ENCODE measurements at places on chromosomes 16 and 17.
A peak's percentile ranks its signal among the peaks of the same experiment; 100 is the strongest.

GRCh38 chr17:34442387-34443111, 79.5 kb upstream of the CCL1 start:
- no peak for DNase-seq

GRCh38 chr17:36092230-36092629, 2.3 kb upstream of the CCL3 start:
- DNase-seq: no peak

GRCh38 chr16:17802571-17802970, 331.8 kb upstream of the XYLT1 start:
- DNase-seq: no peak

GRCh38 chr16:67421030-67421429, 4.8 kb upstream of the ZDHHC1 start:
- no peak for DNase-seq

DNA sequence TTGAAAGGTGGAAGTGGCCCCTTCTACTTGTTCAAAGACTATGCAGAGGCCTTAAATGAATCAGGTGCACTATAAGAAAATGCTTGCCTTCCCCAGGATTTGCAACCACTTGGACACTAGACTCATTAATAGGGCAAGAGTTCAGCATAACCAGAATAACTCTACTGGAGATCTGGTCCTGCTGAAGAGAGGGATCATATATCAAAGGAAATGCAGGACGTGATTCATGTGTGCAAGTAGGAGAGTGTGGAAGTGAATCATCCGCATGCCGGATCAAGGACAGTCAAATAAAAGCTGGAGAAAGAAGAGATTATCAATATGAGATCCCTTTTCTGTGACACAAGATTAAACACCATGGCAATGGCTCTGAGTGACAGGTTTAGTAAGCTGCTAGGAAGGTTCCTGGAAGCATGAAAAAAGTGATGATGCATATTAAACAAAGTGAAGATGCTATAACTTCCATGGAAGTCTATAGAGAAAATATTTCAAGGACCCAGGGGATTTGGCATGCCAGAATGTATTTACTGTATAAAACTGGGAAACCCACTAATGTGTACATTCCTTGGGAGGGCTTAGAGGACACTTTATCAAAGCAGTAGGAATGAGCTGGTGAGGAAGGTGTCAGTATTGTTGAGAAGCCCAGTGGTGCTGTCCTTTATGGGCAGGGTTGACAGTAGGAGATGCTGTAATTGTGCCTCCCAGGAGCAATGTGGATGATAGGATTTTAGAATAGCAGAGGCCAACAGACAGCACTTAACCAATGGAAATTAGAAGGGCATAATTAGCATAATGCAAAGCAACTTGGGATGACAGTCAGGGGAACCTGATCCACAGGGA, 133.1 kb downstream of the ABCA8 start:
- DNase-seq: peak; percentile 90

- DNase-seq: no peak
Measured at GRCh38 chr16:22260490-22260889, 36.7 kb upstream of the POLR3E start.

GRCh38 chr16:1428511-1428910, 2.4 kb upstream of the PERCC1 start:
- DNase-seq: peak; percentile 29

GRCh38 chr17:17152385-17152784, 53.7 kb downstream of the PLD6 start:
- peak; percentile 24 for DNase-seq

- no peak for DNase-seq
Measured at GRCh38 chr17:4657678-4658077, 16.2 kb upstream of the ALOX15 start.

DNA sequence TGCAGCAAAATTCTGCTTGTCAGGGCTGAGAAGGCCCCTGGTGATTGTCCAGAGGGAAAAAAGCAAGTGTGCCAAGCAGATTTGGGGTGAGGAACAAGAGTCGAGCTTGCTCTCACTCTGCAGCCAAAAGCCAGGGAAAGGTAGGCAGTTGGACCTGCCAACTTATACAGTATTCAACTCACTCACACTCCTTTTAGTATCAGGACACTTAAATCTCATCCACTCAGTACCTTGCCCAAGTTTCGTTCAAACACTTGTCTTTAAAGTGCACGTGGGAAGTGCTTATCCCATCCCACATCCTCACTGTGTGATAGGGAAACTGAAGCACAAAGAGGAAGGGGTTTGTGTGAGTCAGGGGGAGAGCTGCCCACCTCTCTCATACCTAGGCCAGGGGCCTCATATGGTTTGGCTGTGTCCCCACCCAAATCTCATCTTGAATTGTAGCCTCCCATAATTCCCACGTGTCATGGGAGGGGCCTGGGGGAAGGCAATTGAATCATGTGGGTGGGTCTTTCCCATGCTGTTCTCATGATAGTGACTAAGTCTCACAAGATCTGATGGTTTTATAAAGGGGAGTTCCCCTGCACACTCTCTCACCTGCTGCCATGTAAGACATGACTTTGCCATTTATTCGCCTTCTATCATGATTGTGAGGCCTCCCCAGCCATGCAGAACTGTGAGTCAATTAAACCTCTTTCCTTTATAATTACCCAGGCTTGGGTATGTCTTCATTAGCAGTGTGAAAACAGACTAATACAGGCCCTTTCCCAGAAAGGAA, 25.6 kb upstream of the CES5A start:
- no peak for DNase-seq

GRCh38 chr16:2087748-2088631, 40.2 kb downstream of the TSC2 start:
- DNase-seq: no peak

DNA sequence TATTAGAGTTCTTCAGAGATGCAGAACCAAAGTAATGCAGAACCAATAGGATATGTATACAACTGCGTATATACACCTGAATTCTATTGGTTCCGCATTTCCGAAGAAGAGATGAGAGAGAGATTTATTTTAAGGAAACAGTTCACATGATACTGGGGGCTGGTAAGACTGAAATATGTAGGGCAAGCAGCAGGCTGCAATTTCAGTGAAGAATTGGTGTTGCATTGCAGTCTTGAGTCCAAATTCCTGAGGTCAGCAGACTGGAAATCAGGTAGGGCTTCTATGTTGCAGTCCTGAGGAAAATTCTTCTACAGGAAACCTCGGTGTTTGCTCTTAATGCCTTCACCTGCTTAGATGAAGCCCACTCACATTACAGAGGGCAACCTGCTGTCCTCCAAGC, 128.2 kb upstream of the MED13 start:
- no peak for DNase-seq

DNA sequence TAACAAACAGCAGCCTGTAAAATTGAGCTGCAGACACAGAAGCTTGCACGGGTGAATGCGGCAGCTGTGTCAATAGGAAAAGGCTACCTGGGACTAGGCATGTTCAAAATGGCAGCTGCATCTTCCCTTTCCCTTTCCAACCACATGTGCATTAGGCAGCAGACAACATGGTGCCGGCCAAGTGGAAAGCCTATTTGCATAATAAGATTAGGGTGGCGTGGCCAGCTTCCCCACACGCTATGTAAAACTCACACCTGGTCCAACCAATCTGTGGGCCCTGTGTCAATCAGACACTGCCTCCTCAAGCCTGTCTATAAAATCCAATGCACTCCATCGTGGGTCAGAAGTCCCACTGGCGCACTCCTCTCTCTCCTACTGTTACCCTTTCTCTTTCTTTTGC, 61.0 kb upstream of the RBBP6 start:
- no peak for DNase-seq

GRCh38 chr16:57993438-57993837, 7.0 kb downstream of the ZNF319 start:
- DNase-seq: no peak

DNA sequence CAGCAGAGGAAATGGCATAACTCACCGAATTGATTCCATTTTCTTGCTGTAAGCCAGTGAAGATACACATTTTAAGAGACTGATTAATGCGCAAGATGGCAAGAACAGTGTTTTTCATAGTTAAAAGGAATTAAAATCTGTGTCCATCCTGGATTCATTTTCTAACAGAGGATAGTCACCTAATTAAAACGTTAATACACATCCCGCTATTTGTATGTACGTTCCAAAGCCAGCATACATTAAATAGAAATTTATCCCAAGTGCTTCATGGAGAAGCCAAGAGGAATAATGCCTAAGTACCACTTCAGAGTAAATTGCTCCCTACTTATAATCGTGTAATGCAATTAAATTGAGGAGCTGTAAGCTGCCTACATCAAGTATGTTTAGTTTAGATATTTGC, 49.9 kb downstream of the RBFOX1 start:
- DNase-seq: no peak

DNA sequence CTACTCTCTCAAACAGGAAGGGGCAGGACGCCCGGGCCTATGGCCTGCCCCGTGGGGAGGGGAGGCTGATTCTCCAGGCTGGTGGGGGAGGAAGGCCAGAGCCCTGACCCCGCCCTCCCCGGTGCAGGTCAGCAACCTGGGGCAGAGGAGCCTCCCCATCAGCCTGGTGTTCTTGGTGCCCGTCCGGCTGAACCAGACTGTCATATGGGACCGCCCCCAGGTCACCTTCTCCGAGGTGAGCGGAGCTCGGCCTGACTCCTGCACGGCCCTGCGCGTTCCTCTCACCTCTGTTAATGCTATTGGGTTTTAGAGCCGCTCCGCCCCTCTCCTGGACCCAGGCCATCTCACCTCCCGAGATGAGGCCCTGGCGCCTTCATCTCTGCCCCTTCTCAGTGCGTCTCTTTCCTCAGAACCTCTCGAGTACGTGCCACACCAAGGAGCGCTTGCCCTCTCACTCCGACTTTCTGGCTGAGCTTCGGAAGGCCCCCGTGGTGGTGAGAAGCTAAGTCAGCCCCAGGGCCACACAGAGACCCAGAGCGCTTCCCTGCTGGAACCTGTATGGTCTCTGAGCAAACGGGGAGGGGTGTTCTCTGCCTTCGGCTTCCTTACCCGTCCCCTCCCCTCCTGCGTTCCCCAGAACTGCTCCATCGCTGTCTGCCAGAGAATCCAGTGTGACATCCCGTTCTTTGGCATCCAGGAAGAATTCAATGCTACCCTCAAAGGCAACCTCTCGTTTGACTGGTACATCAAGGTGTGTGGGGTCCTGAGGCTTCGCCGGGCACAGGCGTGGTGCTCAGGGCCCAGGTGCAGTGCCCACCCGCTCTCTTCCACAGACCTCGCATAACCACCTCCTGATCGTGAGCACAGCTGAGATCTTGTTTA, 25.1 kb upstream of the ITGAX start:
- no peak for DNase-seq

DNA sequence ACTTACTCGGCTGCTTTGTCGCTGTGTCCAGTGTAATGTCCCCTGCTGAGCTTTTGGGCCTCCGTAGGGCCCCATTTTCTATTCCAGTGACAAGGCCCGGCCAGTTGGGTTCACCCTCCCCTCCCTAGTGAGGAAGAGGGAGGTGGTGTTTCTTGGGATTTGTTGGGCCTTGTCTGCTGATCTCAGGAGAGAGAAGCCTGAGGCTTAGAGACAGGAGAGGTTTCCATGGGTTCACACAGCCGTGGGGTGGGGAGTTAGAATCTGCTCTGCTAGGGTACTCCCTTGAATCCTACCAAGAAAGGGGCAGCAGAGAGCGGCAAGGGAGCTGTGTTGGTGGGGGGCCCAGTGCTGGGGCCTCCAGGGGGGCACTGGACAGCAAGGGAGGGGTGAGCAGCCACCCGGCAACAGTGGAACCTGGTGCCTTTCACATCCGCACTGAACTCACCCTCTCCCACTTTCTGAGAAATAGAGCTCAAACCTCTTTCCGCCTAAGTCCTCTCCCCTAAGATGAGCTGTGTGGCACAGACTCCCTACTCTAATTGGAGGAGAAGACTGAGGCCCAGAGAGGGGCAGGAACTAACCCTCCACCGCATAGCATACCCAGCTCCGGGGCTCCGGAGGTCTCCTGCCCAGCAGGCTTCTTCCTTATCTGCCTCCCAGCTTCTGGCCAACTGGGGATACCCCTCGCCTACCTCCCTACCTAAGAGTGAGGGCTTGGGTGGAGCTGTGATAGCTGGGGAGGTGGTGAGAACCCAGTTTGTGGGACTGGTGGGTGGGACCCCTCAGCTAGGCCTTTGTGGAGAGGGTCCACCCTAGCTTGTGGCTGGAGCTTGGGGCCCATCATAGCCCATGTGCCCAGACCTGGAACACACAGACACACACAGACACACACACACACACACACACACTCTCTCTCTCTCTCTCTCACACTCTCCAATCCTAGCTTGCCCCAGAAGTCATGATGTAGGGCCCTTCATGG, 6.8 kb downstream of the TBKBP1 start:
- no peak for DNase-seq

DNA sequence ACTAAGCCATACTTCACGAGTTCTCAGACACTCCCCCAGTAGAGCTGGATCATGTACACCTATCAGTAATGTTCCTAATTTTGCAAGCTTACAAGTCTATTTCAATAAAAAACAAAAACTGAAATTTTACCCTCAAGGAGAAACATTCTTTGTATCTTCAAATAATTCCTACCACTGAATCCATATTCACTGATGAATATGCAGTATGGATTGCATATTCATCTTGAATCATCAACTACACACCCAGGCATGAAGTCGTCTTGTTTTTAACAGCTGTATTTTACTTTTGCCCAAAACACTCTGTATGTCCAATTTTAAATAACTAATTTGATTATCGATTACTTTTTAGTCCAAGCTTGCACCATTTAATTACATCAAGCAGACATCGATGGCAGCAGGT, 31.8 kb downstream of the ZDHHC7 start:
- DNase-seq: no peak

DNA sequence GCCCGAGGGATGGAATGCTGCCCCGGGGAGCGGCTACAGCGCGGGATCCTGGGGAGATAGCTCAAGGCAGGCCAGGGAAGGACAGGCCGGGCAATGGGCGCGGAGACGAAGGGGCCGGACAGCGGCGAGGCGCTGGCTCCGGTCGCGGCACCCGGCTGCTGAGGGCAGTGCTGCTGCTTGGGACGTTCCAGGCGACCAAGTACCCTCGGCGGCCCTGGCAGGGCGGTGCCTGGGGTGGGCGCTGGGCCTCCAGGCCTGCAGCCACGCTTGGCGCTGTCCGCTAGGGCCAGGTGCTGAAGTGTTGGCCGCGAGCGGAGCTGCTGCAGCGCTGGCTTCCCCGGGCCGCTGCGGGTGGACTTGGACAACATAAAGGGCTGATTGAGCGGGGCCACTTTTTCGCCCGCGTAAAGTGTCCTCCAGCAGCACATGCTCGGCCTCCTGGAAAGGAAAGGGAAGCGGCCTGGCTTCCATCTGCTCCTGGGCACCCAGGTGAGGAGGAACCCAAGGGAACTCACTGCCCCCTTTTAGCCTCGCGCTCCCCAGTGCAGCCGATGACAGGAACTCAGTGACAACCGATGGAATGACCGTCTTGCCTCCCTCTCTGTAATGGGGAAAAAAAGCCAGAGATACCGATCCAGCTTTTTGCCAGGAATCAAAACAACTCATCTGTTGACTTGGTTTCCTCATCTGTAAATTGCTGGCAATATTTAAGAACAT, 23.7 kb downstream of the CLEC3A start:
- peak; percentile 56 for DNase-seq

GRCh38 chr17:79930877-79931816, 91.9 kb upstream of the CBX4 start:
- no peak for DNase-seq

Measured in AG08395 (cell line).